ENCODE measurements at places on chromosomes 16 and 17. TPM values are rescaled to one million over a fixed set of nuclear protein-coding genes. Genes with fewer than 3 reads are reported as not detected.
A peak's percentile ranks its signal among the peaks of the same experiment; 100 is the strongest.

DNA sequence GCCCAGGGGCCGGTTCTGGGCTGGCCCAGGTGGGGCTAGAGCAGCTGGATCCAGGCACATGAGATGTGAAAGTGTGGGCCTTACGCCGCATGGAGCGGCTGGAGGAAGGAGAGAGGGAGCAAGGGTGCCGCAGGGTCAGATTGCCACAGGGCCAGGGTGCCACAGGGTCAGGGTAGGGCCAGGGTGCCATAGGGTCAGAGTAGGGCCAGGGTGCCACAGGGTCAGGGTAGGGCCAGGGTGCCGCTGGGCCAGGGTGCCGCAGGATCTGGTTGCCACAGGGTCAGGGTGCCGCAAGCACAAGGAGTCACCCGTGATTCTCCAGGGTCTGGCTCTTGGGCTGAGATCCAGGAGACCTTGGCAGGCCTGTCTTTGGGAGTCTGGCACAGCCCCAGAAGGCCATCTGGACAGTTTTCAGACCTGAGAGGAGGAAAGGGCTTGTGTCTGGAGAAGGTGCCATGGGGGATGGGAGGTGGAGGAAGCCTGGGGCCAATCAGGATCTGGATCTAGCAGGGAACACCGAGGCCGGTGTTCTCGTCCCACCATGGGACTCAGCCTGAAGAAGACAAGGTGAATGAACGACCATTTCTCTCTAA lies 13.1 kb upstream of the LASP1NB start:
- peak overlapping the region; percentile 63 for H3K27ac ChIP-seq
- peaks cover 45% of the 10 kb centered on the region for H3K36me3 ChIP-seq
- no peak overlapping the region for H3K4me3 ChIP-seq
- DNase-seq, result peak; percentile 80

GRCh38 chr17:80225230-80225629 lies 5.0 kb downstream of the SLC26A11 start:
- no peak overlapping the region for H3K27ac ChIP-seq
- no peak for DNase-seq

- no peak for DNase-seq
- H3K4me1 ChIP-seq, result no peaks in the 10 kb centered on the region
- H3K4me3 ChIP-seq, result no peak overlapping the region
- no peaks in the 10 kb centered on the region for H3K36me3 ChIP-seq
- H3K27ac ChIP-seq, result no peak overlapping the region
Measured at GRCh38 chr17:3688852-3689261, 7.1 kb downstream of the P2RX5 start.

ANTKMT gene
- 30.7 TPM for total RNA-seq

GRCh38 chr16:50838885-50839284 lies 97.0 kb downstream of the CYLD start:
- peaks cover 76% of the 10 kb centered on the region for H3K27me3 ChIP-seq
- H3K36me3 ChIP-seq, result no peaks in the 10 kb centered on the region
- H3K4me1 ChIP-seq, result peaks cover 8% of the 10 kb centered on the region
- H3K4me3 ChIP-seq, result no peak overlapping the region
- DNase-seq, result no peak

GRCh38 chr17:21462237-21462636 lies 86.1 kb downstream of the KCNJ12 start:
- DNase-seq, result no peak
- no peak overlapping the region for H3K27ac ChIP-seq
- H3K36me3 ChIP-seq, result no peaks in the 10 kb centered on the region
- H3K4me1 ChIP-seq, result peaks cover 13% of the 10 kb centered on the region
- H3K27me3 ChIP-seq, result peaks cover 25% of the 10 kb centered on the region

DNA sequence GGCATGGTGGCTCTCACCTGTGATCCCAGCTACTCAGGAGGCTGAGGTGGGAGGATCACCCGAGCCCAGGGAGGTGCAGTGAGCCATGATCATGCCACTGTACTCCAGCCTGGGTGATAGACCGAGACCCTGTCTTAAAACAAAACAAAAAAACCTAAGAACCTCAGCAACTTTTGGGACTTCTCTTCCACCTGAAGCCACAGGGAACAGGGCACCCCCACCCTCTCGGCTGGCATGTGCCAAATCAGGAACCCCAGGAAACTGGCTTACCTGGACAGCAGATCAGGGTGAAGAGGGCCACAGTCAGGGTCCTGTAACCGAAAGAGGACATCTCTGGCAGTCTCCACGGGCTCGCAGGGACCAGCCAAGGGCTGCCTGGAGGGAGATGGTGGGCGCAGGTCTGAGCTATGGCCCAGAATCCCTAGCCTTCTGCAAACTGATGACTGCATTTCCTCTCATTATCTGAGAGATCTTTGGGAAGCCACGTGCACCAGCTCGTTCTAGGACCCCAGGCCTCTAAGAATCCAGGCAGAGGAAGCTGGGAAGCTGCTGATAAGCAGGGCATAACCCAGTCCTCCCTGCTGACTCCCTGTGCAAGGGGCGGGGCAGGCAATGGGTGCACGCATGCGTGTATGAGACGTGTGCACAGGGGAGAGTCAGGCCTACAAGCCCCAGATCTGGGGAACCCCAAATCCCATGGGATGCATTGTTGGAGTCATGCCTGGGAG lies 8.4 kb downstream of the PRR29 start:
- peaks cover 69% of the 10 kb centered on the region for H3K4me1 ChIP-seq
- peak overlapping the region; percentile 89 for H3K27ac ChIP-seq
- no peaks in the 10 kb centered on the region for H3K36me3 ChIP-seq
- DNase-seq, result peak; percentile 75

DNA sequence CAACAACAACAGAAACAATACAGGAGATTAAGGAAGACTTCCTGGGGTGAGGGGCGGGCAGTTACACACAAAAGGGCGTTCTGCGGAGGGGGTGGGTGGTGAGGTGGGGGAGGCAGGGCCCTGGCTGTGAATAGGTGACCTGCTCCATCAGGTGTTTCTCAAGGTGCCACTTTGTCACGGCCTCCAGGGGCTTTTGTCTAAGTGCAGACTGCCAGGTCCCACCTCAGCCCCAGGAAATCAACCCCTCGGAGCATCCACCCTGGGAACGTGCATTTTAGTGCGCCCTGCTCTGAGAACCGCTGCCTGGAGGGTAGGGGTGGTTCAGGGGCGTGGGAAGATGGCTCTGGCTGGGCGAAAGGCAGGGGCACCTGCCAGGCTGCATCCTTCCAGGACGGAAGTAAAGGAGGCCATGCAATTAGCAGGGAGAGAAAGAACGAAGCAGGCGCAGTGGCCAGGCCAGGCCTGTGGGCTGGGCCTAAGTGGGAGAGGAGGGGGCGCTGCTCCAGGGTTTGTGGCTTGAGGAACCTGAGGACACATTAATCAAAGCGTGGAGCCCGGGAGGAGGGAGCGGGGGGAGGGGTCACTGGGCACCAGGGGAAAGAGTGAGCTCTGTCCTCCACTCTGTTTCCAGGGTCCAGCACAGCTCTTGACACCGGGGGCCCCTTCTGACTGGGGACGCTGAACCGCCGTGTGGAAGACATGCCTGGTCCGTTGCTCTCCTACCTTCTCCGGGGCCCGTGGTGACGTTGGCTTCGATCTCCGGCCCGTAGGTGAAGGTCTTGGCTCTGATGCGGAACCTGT lies 49.4 kb upstream of the CDC42EP4 start:
- no peak overlapping the region for H3K27ac ChIP-seq
- H3K36me3 ChIP-seq, result no peaks in the 10 kb centered on the region
- H3K4me3 ChIP-seq, result no peak overlapping the region

PPP1R9B gene
- 33.0 TPM for total RNA-seq

MYH1 gene
- total RNA-seq, result 0.14 TPM

DNA sequence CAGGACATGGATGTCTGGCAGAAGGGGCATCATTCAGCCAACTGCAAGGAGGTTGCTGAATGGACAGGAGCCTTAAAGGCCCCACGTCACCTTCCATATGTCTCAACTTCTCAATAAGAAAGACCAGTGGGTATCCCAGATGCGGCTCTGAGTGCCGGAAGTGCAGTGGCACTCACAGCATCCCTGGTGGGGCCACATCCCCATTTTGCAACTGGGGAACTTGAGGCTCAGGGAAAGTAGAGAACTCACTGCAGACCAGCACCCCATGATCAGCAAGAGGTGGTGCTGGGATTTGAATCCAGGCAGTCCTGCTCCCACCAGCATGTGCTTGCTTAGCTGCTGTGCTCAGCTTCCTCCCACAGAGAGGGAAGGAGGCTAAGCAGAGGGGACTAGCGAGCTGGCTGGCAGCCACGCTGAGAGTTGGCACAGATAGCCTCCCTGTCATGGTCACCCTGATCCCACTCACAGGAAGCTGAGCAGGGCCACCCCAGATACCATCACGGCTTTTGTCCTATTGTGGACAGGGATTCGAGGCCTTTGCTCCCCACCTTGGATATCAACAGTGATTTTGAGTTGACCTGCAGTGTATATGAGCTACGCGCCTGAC lies 294.2 kb upstream of the FOXF1 start:
- peaks cover 56% of the 10 kb centered on the region for H3K27me3 ChIP-seq
- H3K4me1 ChIP-seq, result peaks cover 17% of the 10 kb centered on the region
- H3K27ac ChIP-seq, result no peak overlapping the region
- no peaks in the 10 kb centered on the region for H3K36me3 ChIP-seq
- DNase-seq, result no peak
- H3K4me3 ChIP-seq, result no peak overlapping the region

ASB16 gene
- 12.9 TPM for total RNA-seq

GRCh38 chr17:68924793-68925720 lies 30.1 kb downstream of the ABCA8 start:
- peaks cover 69% of the 10 kb centered on the region for H3K36me3 ChIP-seq
- no peak overlapping the region for H3K27ac ChIP-seq
- DNase-seq, result no peak

KRTAP3-2 gene
- total RNA-seq, result not detected

ANKRD11 gene
- total RNA-seq, result 63.8 TPM

DNA sequence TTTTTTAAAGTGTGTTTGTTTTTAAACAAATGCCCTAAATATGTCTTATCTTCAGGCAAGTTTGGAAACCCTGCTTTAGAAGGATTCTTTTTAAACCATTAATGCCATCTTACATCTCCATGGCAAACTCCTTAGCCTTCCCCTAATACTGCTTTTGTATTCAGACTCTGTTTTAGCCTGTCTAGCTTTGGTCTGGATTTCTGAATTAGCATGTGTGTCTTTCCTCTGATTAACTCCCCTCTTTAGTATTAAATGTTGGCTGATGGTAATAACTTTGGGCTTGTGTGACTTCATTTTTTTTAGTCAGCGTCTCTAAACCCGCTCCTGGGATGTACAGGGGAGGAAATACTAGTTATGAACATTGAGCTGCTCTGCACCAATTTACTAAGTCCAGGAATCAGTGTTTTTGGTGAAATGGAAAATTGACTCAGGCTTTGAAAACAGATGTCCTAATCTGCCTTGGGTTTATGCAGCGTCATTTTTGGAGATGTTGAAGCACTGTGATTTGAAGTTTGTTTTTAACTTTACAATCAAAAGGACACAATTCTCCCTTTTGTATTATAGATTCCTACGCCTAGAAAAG lies 22.2 kb downstream of the WIPF2 start:
- no peaks in the 10 kb centered on the region for H3K27me3 ChIP-seq
- no peaks in the 10 kb centered on the region for H3K36me3 ChIP-seq
- no peak overlapping the region for H3K27ac ChIP-seq
- no peak overlapping the region for H3K4me3 ChIP-seq
- DNase-seq, result no peak

DNA sequence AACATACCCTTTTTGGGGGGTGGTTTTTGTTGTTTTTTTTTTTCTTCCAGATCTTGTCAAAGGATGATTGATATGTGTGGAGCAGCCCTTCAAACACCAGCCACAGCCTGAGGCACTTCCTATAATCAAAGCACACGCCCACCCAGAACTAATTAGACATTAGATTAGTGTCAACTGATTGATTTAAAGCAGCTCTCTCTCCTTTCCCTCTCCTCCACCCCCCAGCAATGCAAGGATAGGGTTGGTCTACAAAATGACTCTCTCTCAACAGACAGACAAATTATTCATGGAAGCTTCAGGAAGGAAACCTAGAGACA lies 250.3 kb upstream of the SOX9 start:
- H3K27ac ChIP-seq, result no peak overlapping the region
- no peaks in the 10 kb centered on the region for H3K36me3 ChIP-seq
- no peak for DNase-seq
- no peak overlapping the region for H3K4me3 ChIP-seq
- H3K4me1 ChIP-seq, result no peaks in the 10 kb centered on the region
- H3K27me3 ChIP-seq, result no peaks in the 10 kb centered on the region

ICAM2 gene
- total RNA-seq, result 28.2 TPM

CCL18 gene
- 1.1 TPM for total RNA-seq

- no peak for DNase-seq
- no peak overlapping the region for H3K4me3 ChIP-seq
- H3K27me3 ChIP-seq, result peaks cover 39% of the 10 kb centered on the region
- no peaks in the 10 kb centered on the region for H3K36me3 ChIP-seq
Measured at GRCh38 chr16:142405-142967, 4.0 kb upstream of the NPRL3 start.

- DNase-seq, result no peak
- no peaks in the 10 kb centered on the region for H3K27me3 ChIP-seq
- no peak overlapping the region for H3K27ac ChIP-seq
- H3K4me1 ChIP-seq, result no peaks in the 10 kb centered on the region
- H3K4me3 ChIP-seq, result no peak overlapping the region
Measured at GRCh38 chr17:71011391-71011790, 842.1 kb downstream of the KCNJ2 start.

- H3K27me3 ChIP-seq, result no peaks in the 10 kb centered on the region
- H3K27ac ChIP-seq, result no peak overlapping the region
- peaks cover 17% of the 10 kb centered on the region for H3K36me3 ChIP-seq
- H3K4me3 ChIP-seq, result no peak overlapping the region
- peak; percentile 75 for DNase-seq
- peaks cover 26% of the 10 kb centered on the region for H3K4me1 ChIP-seq
Measured at GRCh38 chr17:55717898-55718735, 4.5 kb downstream of the TMEM100 start.

DNA sequence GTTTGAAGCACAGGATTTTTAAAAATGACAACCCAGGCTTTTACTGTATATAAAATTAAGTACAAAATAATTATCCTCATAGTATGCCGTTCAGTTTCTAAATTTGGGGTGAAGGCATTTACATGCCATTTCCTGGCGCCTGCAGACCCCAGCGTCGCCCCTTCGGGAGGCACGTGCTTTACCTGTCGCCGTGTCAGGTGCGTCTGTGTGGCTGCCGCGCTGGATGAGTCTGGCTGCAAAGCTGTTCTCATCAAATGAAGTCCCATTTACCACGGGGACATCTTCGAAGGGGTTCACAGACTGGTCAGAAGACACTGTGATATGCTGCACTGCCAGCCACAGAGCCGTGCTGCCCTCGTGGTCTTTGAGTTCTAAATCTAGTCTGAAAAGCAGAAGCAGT lies 51.8 kb downstream of the CYB5D2 start:
- H3K36me3 ChIP-seq, result peaks cover 65% of the 10 kb centered on the region
- no peak overlapping the region for H3K27ac ChIP-seq
- DNase-seq, result no peak
- no peaks in the 10 kb centered on the region for H3K4me1 ChIP-seq

KIF2B gene
- not detected for total RNA-seq

DNA sequence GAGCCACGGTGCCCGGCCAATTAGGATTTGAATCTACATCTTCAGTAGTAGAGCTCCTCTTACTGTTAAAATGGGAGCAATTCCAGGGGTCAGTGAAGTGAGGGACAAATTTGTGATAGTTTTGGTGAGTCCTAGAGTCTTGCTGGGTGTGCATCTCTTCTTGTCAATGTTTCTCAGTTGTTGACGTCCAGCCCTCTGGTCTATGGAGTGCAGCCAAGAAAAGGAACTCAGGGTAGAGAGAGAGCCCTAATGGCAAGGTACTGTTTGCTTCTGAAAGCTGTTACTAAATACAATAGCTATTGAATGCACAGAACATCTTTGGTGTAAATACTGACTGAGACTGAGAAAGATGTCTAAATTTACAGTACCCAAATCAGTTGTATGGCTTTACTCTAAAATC lies 282.5 kb upstream of the SALL1 start:
- H3K36me3 ChIP-seq, result no peaks in the 10 kb centered on the region
- no peaks in the 10 kb centered on the region for H3K4me1 ChIP-seq
- DNase-seq, result no peak
- H3K27me3 ChIP-seq, result peaks cover 14% of the 10 kb centered on the region

- H3K27me3 ChIP-seq, result no peaks in the 10 kb centered on the region
- DNase-seq, result no peak
- H3K4me3 ChIP-seq, result no peak overlapping the region
Measured at GRCh38 chr17:17232303-17232621, 4.7 kb downstream of the FLCN start.
